Melanocyte of skin (primary cell): ENCODE measurements at places on chromosomes 7 and 10. TPM values are rescaled to one million over a fixed set of nuclear protein-coding genes. Genes with fewer than 3 reads are reported as not detected.

Gene NODAL
- not detected in 2 replicates for total RNA-seq

Gene ANKRD30A
- total RNA-seq: not detected in 2 replicates

Gene TMEM213
- under 0.01 TPM in 1 of 2 replicates, not detected in the other for total RNA-seq

Gene MCM10
- total RNA-seq: 4.8 and 9.5 TPM in 2 replicates

Gene CNNM2
- 8.0 and 10.6 TPM in 2 replicates for total RNA-seq

Gene PLPP4
- 41.6 and 52.1 TPM in 2 replicates for total RNA-seq

Gene TMEM178B
- total RNA-seq: under 0.01 and 0.15 TPM in 2 replicates

Gene SFMBT2
- total RNA-seq: 20.0 TPM in 2 replicates

Gene CALN1
- total RNA-seq: under 0.01 TPM in 1 of 2 replicates, not detected in the other

Gene MMP21
- total RNA-seq: under 0.01 TPM in 2 replicates

Gene HMX2
- total RNA-seq: not detected in 2 replicates

Gene OAT
- 231 and 250 TPM in 2 replicates for total RNA-seq

Gene LLCFC1
- not detected in 2 replicates for total RNA-seq

Gene ANLN
- total RNA-seq: 54.9 and 69.5 TPM in 2 replicates

Gene OPN4
- not detected in 2 replicates for total RNA-seq

Gene GPRIN2
- 0.33 TPM in 1 of 2 replicates, not detected in the other for total RNA-seq

Gene PRSS2
- total RNA-seq: not detected in 2 replicates

Gene ANKRD7
- 2.4 and 6.9 TPM in 2 replicates for total RNA-seq

Gene FAM131B
- total RNA-seq: not detected in 2 replicates

Gene PNLIP
- not detected in 2 replicates for total RNA-seq

Gene SPDYE1
- not detected in 2 replicates for total RNA-seq

Gene IQCE
- total RNA-seq: 16.0 and 17.2 TPM in 2 replicates

Gene LIPN
- not detected in 2 replicates for total RNA-seq

Gene MALRD1
- not detected in 2 replicates for total RNA-seq

Gene SRRT
- 35.8 and 52.0 TPM in 2 replicates for total RNA-seq

Gene SDK1
- 1.2 and 2.0 TPM in 2 replicates for total RNA-seq

Gene SEC31B
- 3.0 and 3.9 TPM in 2 replicates for total RNA-seq

Gene AKR1C8
- not detected in 2 replicates for total RNA-seq

Gene TACC2
- total RNA-seq: 5.6 and 11.0 TPM in 2 replicates

Gene TRPV6
- not detected in 2 replicates for total RNA-seq

Gene PDZD7
- total RNA-seq: 2.5 and 3.8 TPM in 2 replicates

Gene TSPAN12
- 0.33 and 0.46 TPM in 2 replicates for total RNA-seq

Gene FAM24B
- 0.69 and 1.8 TPM in 2 replicates for total RNA-seq

Gene TACR2
- 0.33 and 0.46 TPM in 2 replicates for total RNA-seq

Gene PRKCQ
- not detected in 2 replicates for total RNA-seq

Gene SVIL
- total RNA-seq: 21.7 and 35.0 TPM in 2 replicates
